Suprapubic skin (tissue), 4 donors: ENCODE measurements at places on chromosomes 3 and 15. TPM values are rescaled to one million over a fixed set of nuclear protein-coding genes. Genes with fewer than 3 reads are reported as not detected.

DNA sequence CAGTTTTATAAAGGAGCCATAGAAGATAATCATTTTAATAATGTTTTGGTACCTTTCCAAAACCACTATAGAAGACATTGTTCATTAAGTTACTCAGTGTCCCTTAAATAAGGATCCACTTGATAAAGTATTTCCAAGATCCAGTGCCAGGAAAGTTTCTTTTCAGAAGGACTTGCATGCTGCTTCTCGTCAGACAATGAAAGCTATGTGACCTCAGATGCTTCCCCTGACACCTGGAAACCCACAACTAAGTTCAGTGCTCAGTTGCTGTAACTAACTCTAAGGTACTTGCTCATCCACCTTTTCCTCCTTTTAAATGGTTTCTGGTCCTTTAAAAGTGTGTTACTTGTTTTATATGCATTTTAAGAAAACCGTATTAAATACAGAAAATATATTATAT, 7.3 kb downstream of the SSR3 start:
- DNase-seq, result no peak

A4GNT gene
- not detected for total RNA-seq

PTX3 gene
- 1.2 TPM for total RNA-seq

- DNase-seq, result no peak
Measured at GRCh38 chr15:36371509-36371908, 207.9 kb upstream of the CDIN1 start.

EIF5A2 gene
- total RNA-seq, result 1.9 TPM

GPR15 gene
- total RNA-seq, result not detected

DNA sequence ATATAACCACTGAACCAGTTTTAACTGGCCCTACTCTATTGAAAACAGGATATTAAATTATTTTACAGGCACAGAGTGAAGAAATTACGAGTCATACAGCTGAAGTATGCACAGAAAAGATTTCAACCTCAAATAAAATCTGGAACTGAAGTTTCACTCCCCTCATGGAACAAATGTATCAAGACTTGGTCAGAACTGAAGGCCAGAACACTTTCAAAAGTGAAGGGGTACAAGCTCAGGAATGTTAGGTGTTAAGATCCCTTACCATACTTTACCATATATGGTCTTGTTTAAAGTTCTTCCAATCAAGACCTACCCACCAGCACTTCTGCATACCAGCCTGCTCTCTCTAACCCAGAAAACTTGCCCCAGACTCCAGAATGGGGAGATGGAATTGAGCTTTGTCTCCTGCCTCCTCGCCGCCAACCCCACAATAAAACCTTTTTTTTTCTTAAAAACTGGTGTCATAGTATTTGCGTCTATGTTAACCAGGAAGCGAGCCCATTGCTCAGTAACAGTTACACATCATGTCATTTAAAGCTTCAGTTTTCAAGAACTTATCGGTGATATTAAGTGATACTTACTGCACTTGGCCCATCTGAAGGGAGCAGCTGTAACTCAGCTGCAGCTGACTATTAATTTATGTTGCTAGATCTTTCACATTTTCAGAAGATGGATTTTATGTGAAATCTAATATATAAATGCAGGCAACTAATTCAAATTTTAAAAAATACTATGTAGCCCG, 59.9 kb downstream of the OXSM start:
- no peak for DNase-seq

FANCD2OS gene
- not detected for total RNA-seq

GRCh38 chr3:191523148-191523547, 62.2 kb downstream of the PYDC2 start:
- DNase-seq, result no peak

- DNase-seq, result no peak
Measured at GRCh38 chr3:172063456-172064432, 24.4 kb downstream of the FNDC3B start.

SLC9C1 gene
- total RNA-seq, result not detected

PPP2R3A gene
- total RNA-seq, result 52.7 TPM

DNA sequence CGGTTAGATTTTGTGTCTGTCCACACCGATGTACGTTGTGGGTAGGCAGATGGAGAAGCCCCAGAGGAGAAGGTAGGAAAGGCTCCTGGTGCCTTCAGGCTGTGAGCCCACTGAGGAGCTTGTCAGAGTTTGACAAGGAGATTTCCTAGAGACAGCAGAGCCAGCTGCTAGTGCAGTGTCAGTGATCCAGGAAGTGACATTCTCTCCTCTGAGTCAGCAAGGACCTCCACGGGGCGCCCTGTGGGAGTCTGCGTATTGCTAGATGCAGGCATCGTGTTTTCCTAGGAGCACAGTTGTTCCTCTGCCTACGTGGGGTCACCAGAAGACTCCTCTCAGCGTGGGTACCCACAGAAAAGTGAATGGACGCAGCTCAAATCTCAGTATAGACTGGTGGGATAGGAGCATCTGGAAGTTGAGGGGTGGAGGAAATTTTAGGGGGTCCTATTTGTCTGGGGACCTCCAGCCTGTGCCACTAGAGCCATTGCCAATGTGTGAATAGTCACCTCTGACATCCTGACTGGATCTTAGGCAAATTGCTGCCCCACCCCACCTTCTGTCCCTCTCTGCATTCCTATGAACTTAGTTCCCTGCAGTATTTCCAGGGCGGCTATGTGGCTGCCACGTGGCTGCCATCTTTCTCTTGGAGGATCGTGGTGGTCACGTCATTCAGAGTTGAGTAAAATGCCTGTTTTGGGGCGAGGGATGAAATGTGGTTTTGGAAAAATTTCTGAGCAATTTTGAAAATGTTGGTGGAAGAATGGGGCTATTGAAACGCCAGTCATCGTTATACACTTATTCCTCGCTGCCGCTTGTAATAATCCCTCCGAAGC, 84.8 kb upstream of the KLHL25 start:
- DNase-seq, result no peak

DNA sequence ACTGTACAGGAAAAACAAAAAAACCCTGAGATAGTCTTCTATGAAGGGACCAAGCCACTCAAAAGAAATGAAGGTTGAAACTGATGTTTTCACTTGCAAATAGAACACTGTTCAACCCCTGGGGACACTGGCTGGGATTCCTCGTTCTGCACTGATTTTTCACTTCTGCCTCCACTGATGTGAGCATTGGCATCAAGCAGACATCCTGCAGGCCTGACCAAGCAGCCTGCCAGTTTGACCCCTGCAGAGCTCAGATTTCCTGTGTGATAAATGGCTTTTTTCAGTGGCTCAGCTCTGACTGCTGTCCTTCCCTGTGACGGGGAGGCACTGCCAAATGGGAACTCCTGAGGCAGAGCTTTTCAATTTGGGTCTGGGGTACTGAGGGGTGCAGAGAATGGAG, 50.0 kb downstream of the RASGRP1 start:
- DNase-seq, result no peak

DNA sequence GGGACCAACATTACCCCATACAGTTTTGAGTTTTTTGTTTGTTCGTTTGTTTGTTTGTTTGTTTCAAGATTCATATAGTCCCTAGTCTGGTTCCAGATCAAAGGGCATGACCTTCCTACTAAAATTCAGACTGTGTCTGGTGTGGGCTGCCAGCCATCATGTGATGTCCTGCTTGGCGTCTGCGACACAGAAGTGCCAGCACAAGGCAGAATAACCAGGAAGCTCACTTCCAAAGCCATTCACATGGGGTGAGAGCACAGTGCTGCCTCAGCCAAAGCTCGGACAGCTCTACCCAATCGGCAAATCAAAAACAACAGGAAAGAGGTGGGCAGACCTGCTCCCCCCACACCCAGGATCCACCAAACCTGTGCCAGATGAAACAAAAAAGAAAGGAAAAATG, 142.6 kb upstream of the THBS1 start:
- DNase-seq, result no peak

- DNase-seq, result no peak
Measured at GRCh38 chr15:96027501-96027900, 303.0 kb upstream of the NR2F2 start.

- DNase-seq, result no peak
Measured at GRCh38 chr15:57045741-57046382, 127.4 kb downstream of the TCF12 start.

- no peak for DNase-seq
Measured at GRCh38 chr3:174270841-174271240, 588.3 kb upstream of the NAALADL2 start.
